ENCODE measurements at places on chromosomes 2 and 18.

- no peak for DNase-seq
These were observed 29.7 kb upstream of the GPC1 start for GRCh38 chr2:240405684-240406313.

GRCh38 chr2:85792783-85793441, 39.1 kb downstream of the ATOH8 start:
- DNase-seq = no peak

DNA sequence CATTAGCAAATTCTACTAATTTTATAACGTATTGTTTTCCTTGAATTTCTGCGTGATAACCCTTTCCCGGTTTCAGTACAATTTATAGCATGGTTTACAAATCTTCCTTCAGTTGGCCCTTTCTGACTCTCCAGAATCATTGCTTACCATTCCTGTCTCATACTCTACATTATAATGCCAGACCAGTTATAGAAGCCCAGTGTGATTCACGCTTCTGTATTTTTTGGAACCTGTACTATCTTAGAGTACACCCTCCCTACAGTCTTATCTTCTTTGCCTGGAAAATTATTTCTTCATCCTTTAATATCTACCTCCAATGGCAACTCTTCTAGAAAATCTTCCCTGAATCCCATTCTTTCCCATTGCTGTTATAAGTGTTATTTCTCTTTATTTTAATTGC, 391.6 kb upstream of the SYT4 start:
- no peak for DNase-seq

DNA sequence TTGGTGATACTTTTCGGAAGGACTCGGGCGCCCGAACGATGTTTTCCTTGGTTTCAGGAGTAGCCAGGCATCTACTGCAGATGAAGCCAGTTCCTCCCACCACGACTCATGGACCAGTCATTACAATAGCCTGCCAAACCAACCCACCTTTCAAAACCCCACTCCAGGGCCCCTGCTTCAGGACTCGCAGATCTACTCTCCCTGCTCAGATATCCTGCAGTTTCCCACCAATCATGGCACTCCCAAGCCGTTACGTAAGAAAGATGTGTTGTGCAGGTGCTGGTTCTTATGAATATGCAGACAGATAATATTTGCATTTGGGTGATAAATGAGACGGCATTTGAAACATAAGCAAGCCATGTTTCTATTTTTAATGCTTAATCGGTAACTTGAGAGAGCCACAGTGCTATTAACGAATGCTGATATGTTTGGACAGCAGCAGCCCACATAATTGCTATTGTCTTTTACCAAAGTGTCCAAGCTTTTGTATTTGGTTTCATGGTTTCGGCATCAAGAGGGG, 3.5 kb upstream of the CYS1 start:
- DNase-seq = no peak

DNA sequence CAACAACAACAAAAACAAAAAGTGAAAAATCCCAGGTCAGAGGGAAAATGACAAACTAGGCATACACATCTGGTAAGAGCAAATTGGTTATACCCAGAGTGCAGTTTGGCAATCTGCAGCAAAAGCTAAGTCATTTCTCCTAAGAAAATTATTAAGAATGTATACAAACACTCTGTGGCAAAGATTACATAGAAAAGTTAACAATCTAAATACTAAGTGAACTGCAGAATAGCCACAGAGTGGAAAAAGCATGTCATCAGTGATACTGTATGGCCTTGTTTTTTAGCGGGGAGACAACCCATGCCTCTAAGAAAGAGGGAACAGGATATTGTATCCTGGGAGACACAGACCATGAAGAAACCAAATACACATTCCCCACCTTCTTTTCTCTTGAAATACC, 136.0 kb upstream of the ITGB6 start:
- no peak for DNase-seq

- no peak for DNase-seq
These were observed 5.0 kb downstream of the BIN1 start for GRCh38 chr2:127101756-127102477.

DNA sequence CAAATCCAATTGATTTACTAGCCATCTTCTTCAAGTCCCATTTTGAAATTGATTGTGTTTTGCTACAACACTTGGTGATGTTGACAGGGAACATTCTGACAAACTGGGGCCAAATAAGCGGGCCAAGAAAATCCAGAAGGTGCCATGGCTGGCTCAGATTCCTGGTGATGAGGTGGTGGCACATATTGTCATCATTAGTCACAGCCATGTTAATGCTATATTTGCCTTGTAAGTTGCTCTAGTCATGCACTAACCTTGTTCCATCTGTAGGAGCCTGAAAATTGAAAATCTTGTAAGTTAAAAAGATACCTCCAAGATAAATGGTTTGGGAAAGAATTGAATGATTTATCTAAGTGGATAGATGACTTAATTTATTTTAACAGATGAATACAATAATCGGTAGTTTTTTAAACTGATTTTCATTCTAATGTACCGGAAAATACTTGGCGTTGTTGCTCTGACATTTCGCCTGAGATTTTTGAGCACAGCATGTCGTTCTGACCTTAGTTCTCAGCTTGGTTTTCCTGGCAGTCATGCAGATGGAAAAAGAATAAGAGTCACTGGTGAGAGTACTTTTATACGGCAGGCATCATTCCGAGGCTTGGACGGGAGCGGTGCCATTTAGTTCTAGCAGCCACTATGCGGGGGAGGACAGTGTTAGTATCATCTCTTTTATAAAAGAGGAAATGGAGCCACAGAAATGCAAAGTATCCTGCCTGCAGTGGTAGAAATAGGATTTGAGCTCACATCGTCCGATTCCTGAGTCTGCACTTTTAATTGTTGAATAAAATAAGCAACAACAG, 133.9 kb downstream of the ZNF532 start:
- no peak for DNase-seq

DNA sequence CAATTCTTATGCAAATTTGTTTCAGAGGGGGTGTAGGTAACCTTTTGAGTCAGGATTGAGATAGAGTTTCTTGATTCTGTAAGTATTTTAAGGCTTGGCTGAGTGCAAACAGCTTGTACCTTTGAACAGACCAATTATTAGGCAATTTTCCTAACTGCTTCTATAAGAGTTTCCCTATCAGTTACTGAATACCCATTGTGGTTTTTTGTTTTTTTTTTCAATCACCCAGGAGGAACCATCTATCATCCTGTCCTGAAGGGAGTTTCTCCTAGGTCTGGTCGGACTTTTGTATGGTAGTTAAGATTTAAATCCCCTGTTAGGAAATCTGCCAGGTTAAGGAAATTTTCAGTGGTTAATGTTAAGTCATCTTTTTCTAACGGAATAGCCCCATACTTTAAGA, 319.4 kb upstream of the SLC39A10 start:
- DNase-seq = no peak

GRCh38 chr18:62526098-62527025, 3.5 kb downstream of the ZCCHC2 start:
- DNase-seq = peak; percentile 25

GRCh38 chr18:49857708-49858107, 44.4 kb upstream of the ACAA2 start:
- DNase-seq = no peak

DNA sequence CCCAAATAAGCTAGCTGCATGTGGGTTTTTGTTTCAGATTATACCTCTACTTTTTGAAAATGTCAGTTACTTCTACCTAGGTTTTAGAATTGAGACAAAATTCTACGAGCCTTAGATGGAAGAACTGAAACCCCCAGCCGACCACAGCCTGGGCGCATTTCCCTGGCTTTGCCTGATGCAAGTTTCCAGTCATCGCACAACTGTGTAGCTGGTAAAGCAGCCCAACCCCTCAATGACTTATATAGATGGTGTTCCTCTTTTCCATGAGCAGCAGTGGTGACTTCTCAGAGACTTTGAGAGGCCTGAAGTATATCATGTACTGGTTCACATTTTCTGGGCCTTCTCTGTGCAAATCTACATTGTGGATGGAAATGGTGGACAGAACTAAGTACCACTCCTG, 515.4 kb upstream of the RAB6C start:
- no peak for DNase-seq

DNA sequence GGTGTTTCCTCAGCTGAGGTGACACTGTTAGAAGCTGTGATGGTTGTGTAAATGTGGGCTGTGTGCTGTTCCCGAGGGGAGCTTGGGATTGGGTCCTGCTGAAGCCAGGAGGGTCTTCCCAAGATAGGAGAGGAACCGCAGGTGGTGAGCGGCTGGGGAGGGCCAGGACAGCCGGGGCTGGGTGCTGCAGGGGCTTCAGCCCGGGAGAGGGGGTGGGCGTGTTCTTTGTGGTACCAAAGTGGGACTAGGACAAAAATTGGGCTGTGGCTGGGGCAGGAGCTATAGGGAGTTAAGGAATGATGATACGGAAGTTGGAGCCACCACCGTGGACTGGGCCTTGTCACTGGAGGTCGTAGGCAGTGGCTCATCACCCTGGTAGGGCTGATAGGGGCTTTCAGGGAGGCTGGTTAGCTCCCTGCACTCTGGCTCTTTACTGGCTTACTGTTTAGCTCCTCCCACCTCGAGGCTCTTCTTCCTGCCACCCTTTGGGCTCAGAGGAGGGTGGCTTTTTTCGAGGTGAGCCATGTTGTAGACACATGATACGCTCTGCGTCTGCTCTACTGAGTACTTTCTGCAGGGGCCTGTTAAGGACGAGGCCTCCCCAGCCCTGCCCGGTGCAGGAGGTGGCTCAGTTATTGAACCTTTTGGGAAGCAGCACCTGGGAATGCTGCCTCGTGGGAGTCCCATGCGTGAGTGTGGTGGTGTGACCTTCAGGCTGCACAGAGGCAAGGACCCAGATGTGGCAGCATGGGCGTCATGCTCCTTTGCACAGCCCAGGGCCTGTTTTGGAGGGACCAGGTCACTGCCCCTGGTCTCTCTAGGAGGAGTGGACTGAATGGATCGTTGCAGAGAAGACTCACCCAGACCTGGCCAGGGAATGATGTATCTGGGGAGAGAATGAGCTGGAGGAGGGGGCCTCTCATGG, 21.6 kb downstream of the ASB1 start:
- no peak for DNase-seq

DNA sequence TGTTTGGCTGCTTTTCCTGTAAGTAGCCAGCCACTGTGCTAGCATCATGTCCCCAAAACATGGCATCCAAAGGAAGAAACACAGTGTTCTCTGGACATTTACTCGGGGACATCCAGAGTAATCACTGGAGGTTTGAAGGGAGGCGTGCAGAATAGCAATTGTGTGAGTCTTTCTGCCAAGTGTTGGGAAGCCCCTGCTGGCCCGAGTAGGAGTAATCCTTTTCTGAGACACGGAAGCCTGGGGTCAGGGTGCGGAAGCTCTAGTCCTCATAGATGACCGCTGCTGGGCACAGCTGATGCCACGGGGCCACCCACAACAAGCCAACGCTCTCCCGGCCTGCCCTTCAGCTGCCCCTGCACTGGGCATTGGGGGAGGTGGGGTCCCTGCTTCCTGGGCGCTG, 24.8 kb upstream of the HDAC4 start:
- no peak for DNase-seq

GRCh38 chr2:160201849-160202539, 1.9 kb upstream of the ITGB6 start:
- no peak for DNase-seq

- DNase-seq = no peak
These were observed 1994.5 kb upstream of the PIK3C3 start for GRCh38 chr18:39960550-39960949.

DNA sequence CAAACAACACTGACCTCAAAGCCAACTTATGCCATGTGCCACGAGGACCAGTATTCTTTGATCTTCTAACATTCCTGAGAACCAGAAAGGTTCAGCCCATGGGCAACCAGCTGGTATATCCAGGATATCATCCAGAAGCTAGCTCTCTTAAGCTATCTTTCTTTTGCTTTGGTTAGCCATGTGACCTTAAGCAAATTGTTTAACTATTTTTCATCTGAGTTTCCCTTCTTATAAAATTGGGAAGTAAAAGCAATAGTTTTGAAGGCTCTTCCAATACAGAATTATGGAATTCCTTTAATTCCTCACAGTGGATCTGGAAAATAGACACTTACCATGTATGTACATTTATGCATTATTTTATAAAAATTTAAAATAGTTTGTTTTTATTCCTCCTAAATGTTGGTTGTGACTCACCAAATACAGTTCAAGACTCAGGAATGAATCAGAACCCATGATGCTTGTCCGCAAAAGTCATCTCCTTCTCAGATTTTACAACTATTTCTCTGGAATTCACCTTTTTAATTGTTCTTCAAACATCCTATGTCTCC, 435.7 kb downstream of the ZEB2 start:
- no peak for DNase-seq

GRCh38 chr2:157853211-157853610, 22.9 kb downstream of the ACVR1 start:
- DNase-seq = no peak

- no peak for DNase-seq
These were observed 83.3 kb upstream of the EPB41L5 start for GRCh38 chr2:119929537-119929936.

DNA sequence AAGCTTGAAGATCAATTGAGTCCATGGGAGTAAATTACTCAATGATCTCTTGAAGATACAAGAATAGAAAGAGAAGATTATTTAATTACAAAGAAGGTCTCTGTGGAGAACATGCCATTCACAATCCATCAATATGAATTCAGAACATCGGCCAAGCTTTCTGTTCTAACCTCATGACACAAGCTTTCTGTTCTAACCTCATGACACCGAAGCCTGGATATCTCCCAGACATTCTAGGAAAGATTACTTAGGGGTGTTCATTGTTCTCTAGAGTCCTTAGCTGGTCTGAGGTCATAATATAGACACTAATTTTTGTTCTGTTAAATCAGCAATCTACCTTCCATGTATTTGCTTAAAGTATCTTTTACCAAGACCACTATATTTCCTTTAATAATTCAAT, 95.5 kb downstream of the RDH14 start:
- DNase-seq = no peak

GRCh38 chr2:126946318-126947102, 47.8 kb downstream of the TEX51 start:
- DNase-seq = no peak

DNA sequence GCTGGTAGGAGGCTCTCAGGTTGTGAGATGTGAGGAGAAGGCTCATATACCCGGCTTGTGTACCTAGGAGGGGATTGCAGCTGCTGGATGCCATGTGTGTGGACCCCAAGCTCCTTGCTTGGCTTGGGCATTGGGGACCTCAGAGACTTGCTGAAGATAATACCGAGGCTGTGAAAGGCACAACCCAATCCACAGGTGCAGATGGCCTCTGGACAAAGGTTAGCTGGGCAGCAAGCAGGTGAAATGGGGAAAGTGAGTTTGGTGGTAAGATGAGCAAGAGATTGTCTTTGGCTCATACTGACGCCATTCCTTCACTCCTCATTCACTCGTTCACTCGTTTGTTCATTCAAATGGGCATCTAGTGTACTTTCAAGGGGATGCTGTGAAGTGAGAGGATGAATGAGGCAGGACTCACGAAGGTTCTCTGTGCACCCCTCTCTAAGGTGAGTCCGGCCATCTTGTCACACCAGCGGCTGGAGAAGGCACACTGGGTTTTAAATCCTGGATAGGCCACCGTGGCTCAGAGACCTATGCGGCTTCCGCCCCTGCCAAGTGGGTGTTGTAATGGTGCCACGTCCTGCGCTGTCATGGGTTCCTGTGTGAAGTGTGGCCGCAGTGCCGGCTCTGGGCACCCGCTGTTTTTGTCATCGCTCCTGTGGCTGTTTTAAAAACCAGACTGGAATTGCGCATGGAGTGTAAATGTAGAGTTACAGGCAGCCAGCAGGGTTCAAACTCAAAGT, 13.7 kb downstream of the FBLN7 start:
- no peak for DNase-seq
